ENCODE measurements at places on chromosomes 6 and 20. TPM values are rescaled to one million over a fixed set of nuclear protein-coding genes. Genes with fewer than 3 reads are reported as not detected.

The SLC22A23 gene
- total RNA-seq = 18.1 TPM

The HUS1B gene
- total RNA-seq = 1.4 TPM

The TREML2 gene
- total RNA-seq = not detected

The LAMA5 gene
- 68.2 TPM for total RNA-seq

The RNF182 gene
- 1.8 TPM for total RNA-seq

The SLC32A1 gene
- total RNA-seq = not detected

The MOG gene
- not detected for total RNA-seq

The KCNK17 gene
- not detected for total RNA-seq

The RIMS1 gene
- 0.33 TPM for total RNA-seq

The LSM14B gene
- 54.5 TPM for total RNA-seq

The HLA-DOA gene
- total RNA-seq = not detected

The CCN6 gene
- not detected for total RNA-seq

The ZNF311 gene
- 1.7 TPM for total RNA-seq

The IL17F gene
- total RNA-seq = not detected

The NKX2-4 gene
- total RNA-seq = not detected

The CPNE5 gene
- total RNA-seq = under 0.01 TPM

Data from uterine smooth muscle cell (primary cell).